Stimulated activated CD4-positive, alpha-beta T cell treated with anti-CD3 and anti-CD28 coated beads, Interleukin-15, amount 100 ng/mL, for 48 hours (primary cell): ENCODE measurements at places on chromosomes 5 and 9.

DNA sequence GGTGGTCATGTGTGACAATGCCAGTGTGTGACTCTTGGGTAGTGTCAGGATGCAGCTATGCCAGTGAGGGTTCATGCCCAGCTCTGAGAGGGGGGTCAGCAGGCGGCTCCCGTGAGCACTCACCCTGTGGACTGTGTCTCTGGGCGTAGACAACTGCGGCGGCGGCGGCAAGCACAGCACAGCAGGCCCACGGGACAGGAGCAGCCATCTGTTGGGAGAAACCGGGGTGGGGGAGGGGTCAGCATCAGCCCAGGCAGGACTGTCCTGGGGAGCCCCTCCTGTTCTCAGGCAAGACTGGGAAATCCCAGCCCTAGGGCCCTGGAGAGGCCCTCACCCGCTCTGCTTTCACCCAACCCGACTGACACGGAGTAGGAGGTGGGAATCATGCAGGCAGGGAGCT, 20.8 kb downstream of the CNTFR start:
- DNase-seq, result no peak

DNA sequence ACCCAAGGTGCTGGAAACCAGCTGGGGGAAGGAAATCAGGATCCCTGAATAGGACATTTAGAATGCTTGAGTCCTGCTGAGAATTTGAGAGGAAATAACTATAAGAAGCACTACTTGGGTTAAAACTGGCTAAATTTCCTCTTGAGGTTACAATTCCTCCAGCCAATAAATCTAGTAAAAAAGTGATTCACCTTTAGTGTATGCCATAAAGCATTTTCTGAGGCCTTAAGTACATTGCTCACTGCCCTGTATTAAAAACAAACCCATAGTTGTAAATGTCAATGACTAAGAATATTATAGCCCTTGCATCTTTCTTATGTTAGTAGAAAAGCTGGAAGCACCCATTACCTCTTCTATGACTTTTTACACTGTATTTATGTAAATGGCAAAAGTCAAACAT, 634.7 kb upstream of the ARRDC3 start:
- no peak for DNase-seq

GRCh38 chr5:57804007-57804444, 321.4 kb upstream of the ACTBL2 start:
- no peak for DNase-seq

GRCh38 chr9:1980387-1980786, 34.8 kb upstream of the SMARCA2 start:
- no peak for DNase-seq

DNA sequence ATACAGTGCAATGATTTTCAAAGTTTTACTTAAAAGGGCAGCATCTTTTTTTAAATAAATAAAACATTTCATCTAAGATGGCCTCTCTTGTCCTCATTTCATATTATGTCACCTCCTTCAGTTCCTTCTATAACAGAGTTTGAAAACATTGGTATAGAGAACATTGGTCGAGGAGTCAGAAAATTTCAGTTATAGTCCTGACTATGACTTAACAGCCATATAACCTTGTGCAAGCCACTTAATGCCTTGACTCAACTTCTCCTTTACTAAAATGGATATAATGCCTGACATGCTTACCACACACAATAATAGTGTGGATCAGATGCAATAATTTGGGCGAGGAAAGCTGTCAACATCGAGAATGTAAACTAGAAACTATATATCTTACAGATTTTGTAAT, 22.6 kb downstream of the SSBP2 start:
- no peak for DNase-seq

DNA sequence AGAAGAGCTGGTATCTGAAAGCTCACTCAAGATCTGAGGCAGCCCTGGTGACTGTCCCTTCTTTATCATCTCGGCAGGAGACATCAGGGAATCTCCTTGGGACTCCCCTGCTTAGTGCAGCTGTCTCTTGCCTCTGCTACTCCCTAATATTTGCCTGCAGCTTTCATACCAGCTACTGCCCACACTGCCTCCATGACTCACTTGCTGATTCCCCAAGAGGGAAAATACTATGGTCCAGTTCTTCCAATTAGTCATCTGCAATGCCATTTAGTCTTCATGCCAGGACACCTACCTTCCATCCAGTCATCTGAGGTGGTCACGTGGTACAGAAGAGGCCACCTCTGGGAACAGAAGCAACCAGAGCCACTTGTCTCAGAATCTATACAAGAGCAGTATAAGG, 270.8 kb downstream of the NTRK2 start:
- DNase-seq, result no peak

- DNase-seq, result no peak
Measured at GRCh38 chr9:105027084-105027483, 99.1 kb upstream of the ABCA1 start.

- no peak for DNase-seq
Measured at GRCh38 chr5:125722550-125722949, 700.7 kb upstream of the GRAMD2B start.

DNA sequence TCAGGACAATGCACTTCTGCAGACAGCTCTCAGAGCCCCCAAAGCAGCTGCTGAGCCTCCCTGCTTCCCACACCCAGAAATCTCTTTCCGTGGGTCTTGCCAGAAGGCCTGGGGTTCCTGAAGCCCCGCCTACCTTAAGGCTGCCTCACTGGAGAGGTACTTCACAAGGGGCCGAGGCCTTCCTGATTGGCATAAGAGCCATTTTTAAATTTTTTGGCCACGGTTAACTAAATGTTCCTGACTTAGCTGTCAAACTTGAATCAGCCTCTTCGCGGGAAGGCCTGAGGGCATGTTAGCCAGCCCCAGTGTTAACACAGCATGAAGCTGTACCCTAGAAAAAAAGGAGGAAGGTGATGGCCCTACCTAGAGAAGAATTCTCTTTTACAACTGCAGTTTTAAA, 20.7 kb upstream of the EPB41L4B start:
- DNase-seq, result no peak

DNA sequence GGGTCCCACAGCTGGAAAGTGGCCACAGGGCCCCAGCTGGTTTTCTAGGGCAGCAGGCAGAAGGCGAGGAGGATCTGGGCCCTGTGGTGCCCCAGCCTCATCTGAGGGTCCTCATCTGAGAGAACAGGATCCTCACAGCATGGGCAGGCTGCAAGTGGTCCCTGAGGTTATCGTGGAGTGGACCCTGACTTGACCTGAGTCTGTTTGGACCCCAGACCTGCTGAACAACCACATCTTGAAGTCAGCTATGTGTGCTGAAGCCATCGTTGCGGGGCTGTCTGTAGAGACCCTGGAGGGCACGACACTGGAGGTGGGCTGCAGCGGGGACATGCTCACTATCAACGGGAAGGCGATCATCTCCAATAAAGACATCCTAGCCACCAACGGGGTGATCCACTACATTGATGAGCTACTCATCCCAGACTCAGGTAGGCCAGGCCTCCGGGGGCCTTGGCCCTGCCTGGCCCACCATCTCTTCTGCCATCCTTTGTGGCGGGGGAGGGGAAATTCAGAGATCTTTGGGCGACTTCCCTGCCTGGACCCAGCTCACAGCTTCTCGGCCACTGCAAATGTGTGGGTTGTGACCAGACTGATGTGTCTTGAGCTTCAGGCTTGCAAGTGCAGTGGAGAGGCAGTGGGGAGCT, 24.0 kb downstream of the TGFBI start:
- no peak for DNase-seq

GRCh38 chr5:9716838-9717281, 86.7 kb upstream of the TAS2R1 start:
- no peak for DNase-seq

DNA sequence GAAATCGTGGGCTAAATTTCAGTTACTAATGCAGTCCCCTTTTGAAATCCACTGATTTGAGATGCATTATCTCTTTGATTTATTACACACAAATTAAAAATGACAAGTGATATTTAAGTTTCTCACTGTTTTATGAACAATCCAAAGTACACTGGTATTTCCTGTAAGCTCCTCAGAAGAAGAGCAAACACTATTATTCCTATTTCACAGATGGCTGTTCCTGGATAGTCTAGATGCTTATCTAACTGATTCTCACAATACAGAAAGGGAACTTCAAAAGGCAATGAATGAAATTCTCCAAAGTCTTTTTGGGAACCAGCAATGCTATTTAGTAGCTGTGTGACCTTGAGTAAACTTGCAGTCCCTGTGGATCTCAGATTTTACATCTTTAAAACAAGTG, 404.7 kb upstream of the DAB2 start:
- DNase-seq, result no peak

DNA sequence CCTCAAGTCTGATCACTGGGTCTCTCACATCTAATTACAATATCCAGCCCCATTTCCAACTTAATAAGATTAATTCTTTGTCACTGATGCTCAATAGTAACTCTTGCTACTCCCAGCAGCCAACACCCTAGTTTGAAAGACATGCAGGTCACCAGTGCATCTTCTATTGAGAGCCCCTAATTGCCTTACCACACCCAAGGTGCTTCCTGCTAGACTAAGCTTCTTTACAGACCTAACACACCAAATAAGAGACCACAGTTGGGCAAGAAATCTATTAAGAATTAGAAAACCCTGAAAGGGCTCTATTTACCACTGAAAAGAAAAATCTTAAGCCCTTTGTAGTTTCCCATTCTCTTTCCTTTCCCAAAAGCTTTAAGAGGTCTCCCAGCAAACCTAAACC, 26.5 kb downstream of the ELAVL2 start:
- no peak for DNase-seq

DNA sequence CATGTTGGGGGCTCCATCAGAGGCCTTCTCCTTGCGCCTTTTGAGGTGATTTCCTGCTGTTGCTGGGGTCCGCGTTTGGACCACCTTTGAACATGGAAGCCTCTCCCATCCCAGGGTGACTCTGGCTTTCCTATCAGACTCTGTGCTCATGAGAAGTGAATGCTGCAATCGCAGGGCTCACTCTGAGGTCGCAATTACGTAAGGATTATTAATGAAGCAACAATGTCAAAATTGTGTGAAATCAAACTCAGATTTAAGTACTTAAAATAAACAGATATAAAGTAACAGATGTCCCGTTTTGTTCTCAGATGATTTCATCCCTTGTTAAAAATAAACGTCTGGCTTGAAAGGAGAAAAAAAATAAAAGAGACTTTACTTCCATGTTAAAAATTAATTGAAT, 634.2 kb downstream of the BNC2 start:
- no peak for DNase-seq

GRCh38 chr5:6396836-6397535, 18.6 kb upstream of the MED10 start:
- DNase-seq, result no peak

DNA sequence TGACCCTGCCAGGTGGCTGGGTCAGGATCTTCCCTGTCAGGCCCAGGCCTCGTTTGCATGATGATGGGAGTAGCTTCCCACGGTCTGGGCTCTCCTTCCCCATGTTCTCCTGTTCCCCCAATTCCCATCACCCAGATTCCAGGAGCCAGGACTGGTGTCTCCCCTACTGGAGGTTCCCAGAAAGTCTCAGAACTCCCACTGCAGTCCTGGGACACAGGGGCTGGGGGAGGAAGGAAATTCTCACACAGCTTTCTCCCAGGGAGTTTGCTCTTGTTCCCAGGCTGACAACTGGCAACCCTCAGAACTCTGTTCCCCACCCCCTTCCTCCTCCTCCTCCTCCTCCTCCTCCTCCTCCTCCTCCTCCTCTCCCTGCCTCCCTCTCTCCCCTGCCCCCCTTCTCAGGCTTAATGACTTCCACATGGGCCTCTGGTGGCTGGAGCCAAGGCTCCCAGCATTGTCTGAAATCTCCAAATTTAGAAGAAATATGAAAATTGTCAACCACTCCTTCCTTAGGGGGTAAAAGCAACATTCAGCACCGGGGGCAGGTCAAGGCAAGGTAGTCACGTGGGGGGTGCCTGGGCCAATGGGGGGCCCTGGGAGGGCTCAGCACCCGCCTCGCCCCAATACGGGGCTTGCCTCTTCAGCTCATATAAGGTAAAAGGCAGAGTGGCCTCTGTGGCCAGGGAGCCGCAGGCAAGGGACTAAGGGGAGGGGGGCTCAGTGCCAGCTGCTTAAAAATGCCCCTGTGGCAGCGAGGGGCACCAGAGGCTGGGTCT, 27.3 kb upstream of the IL17B start:
- DNase-seq, result no peak

DNA sequence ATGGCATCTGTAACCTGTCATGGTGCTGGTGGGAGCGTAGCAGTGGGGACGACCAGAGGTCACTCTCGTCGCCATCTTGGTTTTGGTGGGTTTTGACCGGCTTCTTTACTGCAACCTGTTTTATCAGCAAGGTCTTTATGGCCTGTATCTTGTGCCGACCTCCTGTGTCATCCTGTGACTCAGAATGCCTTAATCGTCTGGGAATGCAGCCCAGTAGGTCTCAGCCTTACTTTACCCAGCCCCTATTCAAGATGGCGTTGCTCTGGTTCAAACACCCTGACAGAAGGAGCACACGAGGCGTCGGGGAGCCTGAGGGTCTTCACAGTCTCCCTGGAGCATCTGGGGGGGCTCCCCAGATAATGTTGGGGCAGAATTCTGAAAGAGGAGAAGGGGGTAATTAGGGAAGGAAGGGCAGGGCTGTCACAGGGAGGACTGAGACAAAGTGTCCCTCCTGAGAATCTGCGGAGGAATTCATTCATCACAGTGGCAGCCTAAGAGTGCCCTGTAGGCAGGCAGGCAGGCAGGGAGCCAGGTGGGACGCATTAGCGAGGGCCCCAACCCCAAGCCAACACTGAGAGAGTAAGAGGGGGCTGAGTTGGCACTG, 21.3 kb upstream of the NCS1 start:
- DNase-seq, result no peak

GRCh38 chr9:136848393-136849037, 694 bp upstream of the PHPT1 start:
- no peak for DNase-seq

DNA sequence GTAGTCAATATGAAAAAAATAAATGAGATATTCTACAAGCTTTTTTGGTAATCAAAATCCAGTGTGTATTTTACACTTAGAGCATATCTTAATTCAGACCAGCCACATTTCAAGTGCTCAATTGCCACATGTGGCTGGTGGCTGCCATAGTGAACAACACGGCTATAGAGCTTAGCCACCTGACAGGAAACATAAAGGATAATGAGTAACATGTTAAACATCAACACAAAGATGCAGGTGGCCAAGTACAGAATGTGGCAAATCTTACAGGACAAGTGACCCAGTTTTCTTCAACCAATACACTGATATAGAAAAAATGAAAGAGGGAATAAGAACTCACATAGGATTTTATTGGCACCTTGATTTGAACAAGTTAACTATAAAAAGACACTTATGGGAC, 61.4 kb downstream of the KIF24 start:
- no peak for DNase-seq

DNA sequence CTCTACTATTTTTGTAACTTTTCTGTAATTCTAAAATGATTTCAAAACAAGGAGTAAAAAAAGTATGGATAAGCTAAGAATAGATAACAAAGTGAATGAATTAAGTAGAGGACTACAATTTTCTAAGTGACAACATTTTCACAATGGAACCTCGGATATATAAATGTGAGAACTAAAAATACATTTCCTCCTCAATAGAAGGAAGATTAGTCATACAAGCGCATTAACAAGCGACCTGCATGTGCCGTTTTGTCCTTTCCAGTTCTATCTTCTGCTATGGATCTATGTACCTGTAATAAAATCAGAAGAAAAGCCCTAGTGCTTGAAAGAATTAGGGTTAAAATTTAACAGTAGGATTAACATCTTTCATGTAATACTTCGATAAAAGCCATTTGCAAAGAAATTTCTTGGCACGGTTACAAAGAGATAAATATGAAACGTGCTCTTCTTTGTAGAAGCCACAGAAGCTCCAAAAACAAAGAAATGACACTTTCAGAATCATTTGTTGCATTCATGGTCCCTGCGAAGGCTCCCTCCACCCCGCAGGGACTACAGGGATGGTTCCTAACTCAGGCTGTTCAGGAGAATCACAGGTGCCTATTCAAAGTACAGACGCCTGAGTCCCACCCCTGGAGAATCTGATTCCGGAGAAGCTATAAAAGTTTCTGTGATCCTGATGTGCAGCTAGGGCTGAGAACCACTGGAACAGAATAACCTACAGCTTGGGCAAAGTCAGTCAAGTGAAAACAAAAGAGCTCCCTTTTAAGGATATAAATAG, 216.6 kb upstream of the EFNA5 start:
- DNase-seq, result no peak
